ENCODE measurements at places on chromosomes 5 and 9. TPM values are rescaled to one million over a fixed set of nuclear protein-coding genes. Genes with fewer than 3 reads are reported as not detected.

DNA sequence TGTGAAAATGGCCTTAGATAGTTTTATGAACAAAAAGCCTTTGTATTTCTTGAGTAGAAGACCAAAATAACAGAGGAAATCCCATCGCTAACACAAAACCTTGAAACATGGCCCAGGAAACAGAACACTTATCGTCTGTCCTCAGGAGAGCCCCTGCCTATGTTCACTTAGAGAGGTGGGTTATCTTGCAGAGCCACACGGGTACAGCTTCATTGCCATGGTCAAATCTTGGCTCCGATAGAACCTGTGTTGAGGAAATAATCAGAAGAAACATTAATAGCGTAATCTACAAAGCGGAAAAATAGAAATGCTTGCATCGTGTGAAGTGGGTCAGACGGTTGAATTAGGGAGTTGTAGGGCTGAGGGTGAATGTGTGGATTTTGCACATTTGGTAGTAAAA is 216.1 kb downstream of the MAST4 start:
- no peak for DNase-seq

Gene RECK
- 20.7 TPM for polyA plus RNA-seq

Gene COL5A1
- polyA plus RNA-seq = 425 TPM

DNA sequence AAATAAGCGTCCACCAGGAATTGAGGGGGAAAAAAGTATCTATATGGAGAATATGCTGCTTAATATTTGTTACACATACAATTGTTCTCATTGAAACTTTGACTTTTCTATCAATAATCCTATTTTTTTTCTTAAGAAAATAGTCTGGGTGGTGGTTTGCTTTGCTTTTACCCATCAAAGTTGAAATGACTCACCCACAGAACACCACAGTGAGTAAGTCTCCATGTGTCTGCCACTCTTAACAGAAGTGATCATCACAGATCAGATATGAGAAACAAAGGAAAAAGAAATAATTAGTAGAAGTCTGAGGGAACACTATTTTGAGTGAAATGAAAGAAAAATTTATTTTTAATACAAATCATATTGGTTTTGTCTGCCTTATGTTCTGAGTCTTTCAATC is 742.8 kb downstream of the CDH9 start:
- no peak for DNase-seq

- DNase-seq = no peak
Measured at GRCh38 chr9:133704711-133705181, 33.4 kb downstream of the SARDH start.

DNA sequence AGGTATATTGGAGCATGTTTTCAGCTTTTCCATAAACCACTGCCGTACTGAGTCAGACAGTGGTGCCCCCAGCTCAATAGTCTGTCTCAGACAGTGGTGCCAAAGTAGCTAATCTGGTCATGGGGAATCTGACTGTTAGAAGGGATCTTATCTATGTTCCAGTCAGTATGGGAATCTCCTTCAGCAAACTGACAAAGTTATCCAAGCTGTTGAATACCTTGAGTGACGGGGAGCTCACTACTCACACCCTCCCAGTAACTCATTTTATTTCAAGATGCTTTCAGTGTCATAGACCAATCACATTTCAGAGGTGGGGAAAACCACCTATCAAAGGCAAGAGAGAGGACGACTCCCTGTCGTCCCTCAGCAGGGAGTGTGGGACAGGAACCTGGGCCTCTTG is 18.7 kb downstream of the ANKS6 start:
- no peak for DNase-seq

GRCh38 chr5:126562823-126563222 is 32.2 kb downstream of the ALDH7A1 start:
- DNase-seq = no peak

GRCh38 chr9:85186218-85186585 is 516.7 kb downstream of the NTRK2 start:
- no peak for DNase-seq

Gene CTXN3
- polyA plus RNA-seq = 1.0 TPM

- DNase-seq = no peak
Measured at GRCh38 chr5:2921176-2921575, 169.7 kb upstream of the IRX2 start.

Gene GRM6
- 0.81 TPM for polyA plus RNA-seq

DNA sequence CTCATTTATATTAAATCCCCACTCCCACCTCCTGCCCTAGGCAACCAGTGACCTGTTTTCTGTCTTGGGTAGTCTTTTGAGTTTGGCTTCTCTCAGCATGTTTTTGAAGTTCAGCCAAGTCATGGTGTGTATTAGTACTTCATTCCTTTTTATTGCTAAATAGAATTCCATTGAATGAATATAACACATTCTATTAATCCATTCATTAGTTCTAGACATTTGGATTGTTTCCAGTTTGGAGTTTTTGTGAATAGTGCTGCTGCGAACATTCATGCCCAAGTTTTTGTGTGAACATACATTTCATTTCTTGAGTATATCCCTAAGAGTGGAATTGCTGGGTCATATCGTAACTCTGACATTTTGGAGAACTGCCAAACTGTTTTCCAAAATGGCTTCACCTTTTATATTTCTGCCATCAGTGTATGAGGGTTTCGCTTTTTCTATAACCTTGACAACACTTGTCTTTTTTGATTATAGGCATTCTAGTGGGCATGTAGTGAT is 2.7 kb downstream of the ZNF346 start:
- no peak for DNase-seq

Gene TNFSF15
- 0.13 TPM for polyA plus RNA-seq

Gene TMEM203
- 33.0 TPM for polyA plus RNA-seq

DNA sequence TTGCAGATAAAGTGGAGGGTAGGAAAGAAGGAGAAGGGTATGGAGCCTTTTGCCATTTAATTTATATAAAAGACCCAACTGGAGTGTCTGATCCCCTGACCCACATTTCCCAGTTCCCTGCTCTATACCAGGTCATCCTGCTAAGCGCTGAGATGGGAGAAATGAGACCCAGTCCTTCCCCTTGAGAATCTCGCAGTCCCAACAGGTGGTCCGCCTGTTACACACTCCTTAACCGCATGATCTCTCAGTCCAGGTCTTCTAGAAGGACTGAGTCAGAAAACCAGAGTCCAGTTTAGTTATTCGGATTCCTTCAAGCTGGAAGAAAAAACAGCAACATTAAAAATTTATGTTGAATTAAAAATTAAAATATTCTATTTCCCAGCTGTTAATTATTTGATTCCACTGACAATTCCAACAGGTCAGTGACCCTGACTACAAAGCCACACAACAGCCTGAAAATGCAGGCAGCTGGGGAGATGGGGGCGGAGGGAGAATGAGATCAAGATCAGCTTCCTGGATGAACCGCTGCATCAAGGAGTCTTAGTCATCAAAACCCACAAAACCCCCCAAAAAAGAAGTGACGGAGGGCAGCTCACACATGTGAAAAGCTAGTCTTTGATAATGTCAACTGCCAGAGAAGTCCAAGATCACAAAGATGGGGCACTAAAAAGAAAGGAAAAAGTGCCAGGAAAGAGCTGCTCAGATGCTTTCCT is 44.0 kb downstream of the GGTA1 start:
- DNase-seq = no peak

DNA sequence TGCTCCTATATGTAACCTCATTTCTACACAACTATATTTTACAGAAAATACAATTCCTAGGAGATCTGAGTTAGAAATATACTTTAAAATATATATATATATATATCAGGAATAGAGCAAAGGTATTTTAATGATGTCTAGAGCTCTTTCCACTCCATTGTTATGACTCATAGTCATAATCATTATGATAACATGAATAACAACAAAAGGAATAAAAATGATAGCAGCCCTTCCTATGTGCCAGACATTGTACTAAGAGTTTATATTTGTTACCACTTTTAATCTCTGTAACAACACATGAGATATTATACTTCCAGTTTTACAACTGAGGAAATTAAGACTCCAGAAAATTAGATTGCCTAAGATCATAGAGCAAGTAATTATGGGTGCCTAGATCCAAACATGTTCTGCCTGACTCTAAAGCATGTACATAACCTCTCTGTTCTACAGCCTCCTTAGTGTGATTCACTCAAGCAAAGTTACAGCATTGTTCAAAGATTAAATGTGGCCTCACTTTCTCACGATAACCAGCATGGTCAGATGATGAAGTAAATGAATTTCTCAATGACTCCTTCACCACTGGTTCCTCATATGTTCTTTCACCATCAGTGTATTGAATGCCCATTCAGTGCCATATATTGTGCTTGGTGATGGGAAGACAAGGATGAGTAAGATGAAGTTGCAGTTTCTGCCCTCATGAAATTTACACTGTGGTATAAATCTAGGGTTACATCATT is 452.1 kb downstream of the EFNA5 start:
- DNase-seq = no peak

Gene ARL14EPL
- polyA plus RNA-seq = not detected

Gene EIF4EBP3
- 8.8 TPM for polyA plus RNA-seq

DNA sequence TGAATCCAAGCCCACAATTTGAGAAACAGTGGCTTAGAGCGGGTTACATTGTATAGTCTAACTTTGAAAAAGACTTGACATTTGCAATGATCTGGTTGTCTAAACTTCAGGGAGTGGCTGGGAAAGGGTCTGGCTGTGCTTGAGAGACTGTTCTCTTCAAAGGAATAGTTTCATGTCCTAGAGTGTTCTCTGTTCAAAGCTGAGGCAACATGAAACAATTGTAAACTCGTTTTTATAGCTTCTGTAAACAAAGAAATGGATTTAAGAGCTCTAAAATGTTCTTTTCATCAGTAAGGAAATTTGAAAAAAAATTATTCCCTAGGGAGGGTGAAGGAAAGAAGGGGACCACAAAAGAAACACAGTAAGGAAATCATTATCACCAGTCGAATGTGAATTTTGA is 41.6 kb downstream of the FOCAD start:
- DNase-seq = no peak

DNA sequence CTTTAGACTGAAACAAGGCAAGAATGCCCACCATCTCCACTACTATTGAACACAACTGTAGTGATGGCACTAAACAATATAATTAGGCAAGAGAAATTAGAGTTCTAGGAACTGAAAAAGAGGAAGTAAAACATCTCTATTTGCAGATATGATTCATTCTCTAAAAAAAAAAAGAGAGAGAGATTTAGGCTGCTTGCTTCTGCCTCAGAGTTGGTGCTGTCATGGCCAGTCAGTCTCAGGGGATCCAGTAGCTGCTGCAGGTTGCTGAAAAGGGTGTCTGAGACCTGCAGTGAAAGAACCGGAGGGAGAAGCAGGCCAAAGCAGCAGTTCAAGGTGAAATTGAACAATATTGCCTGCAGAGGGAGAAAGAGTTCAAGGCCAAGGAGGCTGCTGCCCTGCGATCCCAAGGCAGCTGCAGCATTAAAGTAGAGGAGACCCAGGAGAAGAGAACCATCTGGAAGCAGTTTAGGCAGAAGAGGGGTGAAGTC is 72.5 kb downstream of the AP3B1 start:
- no peak for DNase-seq

DNA sequence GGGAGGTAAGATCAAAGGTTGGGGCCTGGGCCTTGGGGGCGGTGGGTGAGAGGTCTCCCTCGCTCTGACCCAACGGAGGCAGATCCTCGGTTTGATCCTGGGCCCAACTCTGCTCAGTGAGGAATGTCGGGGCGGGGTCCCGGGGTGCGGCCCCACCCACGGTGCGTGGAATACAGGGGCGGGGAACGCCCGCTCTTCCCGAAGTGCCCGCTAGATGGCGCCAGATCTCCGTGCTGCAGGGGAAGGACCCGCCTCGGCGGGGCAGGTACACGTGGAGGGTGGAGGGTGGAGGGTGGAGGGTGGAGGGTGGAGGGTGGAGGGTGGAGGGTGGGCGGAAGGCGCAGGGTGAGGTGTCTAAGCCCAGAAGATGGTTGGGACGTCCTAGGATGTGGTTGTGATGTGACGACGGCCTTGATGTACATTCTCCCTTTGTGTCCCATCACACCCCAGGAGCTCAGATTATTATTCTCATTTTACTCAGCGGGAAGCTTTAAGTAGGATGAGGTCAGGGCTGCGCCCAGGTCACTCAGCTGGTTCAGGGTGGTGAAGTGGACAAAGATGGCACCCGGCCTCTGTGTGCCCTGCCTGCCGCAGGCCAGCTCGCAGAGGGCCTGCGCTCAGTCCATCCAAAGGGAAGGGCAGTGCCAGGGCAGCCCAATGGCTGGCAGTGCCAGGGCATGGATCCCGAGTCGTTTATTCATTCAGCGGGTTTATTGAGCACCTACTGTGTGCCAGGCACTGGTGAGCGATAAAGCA is 9.4 kb upstream of the RPS14 start:
- no peak for DNase-seq

DNA sequence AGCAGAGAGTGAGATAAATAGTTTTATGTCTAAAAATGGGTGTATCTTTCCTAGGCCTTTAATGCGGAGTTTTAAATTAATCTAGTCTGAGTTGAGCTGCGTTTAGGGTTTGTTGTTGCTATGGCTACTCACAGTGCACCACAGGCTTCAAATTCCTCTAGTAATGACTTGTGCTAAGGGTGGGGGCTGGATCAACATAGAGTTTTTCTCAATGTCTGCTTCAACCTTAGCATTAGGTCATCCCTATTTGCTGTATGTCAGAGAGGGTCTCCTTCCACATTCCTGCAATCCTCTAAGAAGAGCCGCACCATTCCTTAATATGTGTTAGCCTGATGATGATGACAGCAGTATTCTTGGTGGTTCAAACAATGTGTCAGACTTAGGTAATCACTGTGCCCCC is 465.6 kb upstream of the KIF2A start:
- no peak for DNase-seq

DNA sequence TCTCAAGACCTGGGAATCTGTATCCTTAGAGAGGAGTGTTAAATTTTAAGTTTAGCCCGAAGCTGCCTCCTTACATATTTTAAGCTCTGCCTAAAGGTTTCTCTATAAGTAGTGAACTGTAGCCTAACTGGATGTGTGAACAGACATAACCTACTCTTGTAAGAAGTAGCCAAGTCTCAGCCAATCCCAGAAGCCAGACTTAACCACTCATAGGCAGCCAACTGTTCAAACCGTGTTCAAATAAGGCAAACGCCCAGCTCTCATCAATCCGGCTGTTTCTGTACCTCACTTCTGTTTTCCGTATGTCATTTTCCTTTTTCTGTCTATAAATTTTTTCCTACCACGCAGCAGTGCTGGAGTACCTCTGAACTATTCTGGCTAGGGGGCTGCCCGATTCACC is 58.7 kb upstream of the HRH2 start:
- DNase-seq = no peak

GRCh38 chr9:97938081-97938644 is at the start of gene HEMGN:
TSS of gene HEMGN (minus strand) at chr9:97938172. CDS start at chr9:97938136, 36 bp downstream.
- DNase-seq = no peak

Gene ECM2
- 26.4 TPM for polyA plus RNA-seq

Gene CRHBP
- 0.67 TPM for polyA plus RNA-seq
